ENCODE measurements at places on chromosomes 5 and 9. TPM values are rescaled to one million over a fixed set of nuclear protein-coding genes. Genes with fewer than 3 reads are reported as not detected.

DNA sequence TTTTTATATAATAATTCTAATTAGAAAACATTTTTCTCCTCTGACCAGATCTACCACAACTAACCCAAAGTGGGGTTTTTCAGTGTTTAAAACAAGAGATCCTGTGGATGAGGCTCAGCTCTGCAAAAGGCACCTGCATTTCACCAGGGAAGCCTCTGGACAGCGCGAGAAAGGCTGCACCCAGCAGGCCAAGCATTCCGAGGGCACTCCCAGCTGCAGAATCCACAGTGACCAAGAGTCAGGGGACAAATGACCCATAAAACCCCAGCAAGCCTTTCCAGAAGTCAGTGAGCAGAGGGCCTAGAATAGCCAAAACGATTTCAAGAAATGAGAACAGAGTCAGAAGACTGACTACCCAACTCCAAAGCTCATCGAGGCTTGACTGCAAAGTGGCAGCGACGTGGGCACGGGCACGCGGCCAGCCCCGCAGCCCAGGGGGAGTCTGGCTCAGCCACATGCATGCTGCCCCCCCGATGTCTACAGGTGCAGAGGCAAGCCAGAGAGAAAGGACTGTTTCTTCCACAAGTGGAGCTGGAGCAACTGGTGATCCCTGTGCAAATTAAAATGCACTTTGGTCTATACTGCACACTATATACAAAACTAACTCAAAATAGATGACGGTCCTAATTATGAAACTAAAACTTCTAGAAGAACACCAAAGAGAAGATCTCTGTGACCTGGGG lies 26.2 kb downstream of the TPPP start:
- DNase-seq, result no peak

GRCh38 chr5:170135796-170136490 lies 30.2 kb downstream of the FOXI1 start:
- no peak for DNase-seq

DNA sequence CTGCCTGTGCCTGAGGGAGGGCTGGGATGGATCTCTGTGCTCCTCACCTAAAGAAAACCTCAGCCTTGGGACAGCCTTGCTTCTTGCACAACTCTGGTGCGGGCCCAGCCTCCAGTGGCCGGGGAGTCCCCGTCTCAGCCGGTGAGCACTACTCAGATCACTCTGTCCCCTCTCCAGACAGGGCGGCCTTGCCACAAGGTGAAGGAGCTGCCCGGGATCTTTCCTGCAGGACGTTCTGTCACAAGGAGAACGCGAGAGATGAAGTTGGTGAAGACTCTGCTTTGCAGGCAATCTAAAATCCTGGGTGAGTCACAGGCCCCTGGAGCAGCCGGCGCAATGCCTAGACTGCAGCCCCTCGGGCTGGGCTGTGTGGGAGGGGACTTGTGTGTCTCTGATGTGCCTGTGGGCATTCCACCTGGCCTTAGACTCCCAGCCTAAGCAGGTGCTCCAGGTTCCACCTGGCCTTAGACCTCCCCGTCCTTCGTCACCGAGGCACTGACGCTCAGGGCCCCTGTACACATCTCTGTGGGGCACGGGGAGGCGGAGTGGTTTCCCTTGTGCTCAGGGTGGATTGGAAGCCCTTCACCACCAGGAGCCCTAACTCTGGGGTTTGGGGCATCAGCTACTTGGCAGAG lies 15.2 kb upstream of the IRX4 start:
- no peak for DNase-seq

DNA sequence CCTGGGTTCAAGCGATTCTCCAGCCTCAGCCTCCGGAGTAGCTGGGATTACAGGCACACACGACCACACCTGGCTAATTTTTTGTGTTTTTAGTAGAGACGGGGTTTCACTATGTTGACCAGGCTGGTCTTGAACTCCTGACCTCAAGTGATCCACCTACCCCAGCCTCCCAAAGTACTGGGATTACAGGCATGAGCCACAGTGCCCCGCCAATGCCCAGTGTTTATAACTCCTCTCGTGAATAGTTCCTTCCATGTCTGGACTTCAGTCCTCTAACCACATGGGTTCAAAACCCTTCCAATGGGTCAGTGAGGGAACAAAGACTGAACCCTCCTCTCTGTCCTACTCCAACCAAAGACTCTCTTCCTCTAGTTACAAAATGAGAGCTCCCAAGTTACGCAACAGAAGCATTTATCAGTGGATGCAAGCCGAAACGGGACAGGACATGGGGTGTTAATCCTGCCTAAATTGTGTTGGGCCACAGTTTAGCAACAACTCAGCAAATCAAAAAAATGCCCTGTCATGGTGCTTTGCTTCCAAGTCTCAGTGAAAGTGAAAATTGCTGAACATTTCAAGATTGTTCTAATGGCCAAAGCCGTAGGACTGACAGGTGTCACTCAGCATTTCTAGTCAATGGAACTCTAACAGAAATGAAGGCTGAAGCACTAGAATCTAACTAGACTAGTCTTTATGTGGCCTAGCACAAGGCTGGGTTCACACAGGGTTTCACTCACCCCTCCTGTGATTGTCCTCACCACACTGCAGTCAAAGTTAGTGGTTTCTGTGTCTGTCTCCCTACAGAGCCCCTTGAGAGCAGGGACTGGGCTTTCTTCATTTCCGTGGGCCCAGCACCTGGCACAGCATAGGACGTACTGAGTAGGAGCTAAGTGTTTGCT lies 3.2 kb upstream of the TMEM245 start:
- DNase-seq, result no peak

- DNase-seq, result no peak
These were observed 56.6 kb downstream of the KCNN2 start for GRCh38 chr5:114418176-114419066.

GRCh38 chr5:148967783-148968182 lies 95.1 kb downstream of the SH3TC2 start:
- DNase-seq, result no peak

GRCh38 chr5:171143171-171143570 lies 165.9 kb upstream of the TLX3 start:
- DNase-seq, result no peak

DNA sequence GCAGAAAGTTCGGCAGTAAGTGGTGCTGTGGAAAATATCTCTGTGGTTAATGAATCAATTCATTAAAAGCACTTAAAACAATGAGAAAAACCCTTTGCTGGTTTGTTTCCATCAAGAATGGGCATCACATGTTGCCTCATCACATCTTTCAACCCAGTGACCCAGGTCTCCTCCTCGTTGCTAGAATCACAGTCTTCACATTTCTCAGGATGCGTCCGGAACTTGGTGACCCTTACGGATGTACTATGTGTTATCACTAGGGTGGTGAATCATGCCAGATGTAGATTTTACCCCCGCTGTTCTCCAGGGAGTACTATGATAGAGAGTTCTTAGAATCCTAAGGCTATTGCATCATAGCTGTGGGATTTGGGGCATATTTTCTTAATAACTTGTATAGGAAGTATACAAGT lies 217.9 kb upstream of the KLF4 start:
- no peak for DNase-seq

Gene PHYHD1
- total RNA-seq, result 14.0 TPM

Gene TSSK1B
- total RNA-seq, result not detected

Gene DMRT1
- total RNA-seq, result not detected

Gene CCNO
- not detected for total RNA-seq
